ENCODE measurements at places on chromosomes 5 and 9. TPM values are rescaled to one million over a fixed set of nuclear protein-coding genes. Genes with fewer than 3 reads are reported as not detected.

- no peaks in the 10 kb centered on the region for H3K4me1 ChIP-seq
- H3K4me3 ChIP-seq: no peak overlapping the region
- no peak overlapping the region for H3K27ac ChIP-seq
- DNase-seq: no peak
- peaks cover 47% of the 10 kb centered on the region for H3K27me3 ChIP-seq
Measured at GRCh38 chr9:30329431-30329830, 2055.0 kb upstream of the ACO1 start.

- no peak overlapping the region for H3K4me3 ChIP-seq
- H3K27ac ChIP-seq: no peak overlapping the region
- DNase-seq: no peak
- H3K4me1 ChIP-seq: no peaks in the 10 kb centered on the region
- no peaks in the 10 kb centered on the region for H3K36me3 ChIP-seq
- H3K27me3 ChIP-seq: no peaks in the 10 kb centered on the region
Measured at GRCh38 chr9:85040146-85040545, 370.6 kb downstream of the NTRK2 start.

OCLN gene
- total RNA-seq: 9.0 TPM

SLC23A1 gene
- total RNA-seq: not detected

Measured in MCF 10A (cell line).